ENCODE measurements at places on chromosomes 11 and 22. TPM values are rescaled to one million over a fixed set of nuclear protein-coding genes. Genes with fewer than 3 reads are reported as not detected.

The SLC22A9 gene
- total RNA-seq: not detected

The OR52A1 gene
- not detected for total RNA-seq

The SCN2B gene
- not detected for total RNA-seq

The GUCY1A2 gene
- total RNA-seq: under 0.01 TPM

The KLHL35 gene
- total RNA-seq: 2.4 TPM

DNA sequence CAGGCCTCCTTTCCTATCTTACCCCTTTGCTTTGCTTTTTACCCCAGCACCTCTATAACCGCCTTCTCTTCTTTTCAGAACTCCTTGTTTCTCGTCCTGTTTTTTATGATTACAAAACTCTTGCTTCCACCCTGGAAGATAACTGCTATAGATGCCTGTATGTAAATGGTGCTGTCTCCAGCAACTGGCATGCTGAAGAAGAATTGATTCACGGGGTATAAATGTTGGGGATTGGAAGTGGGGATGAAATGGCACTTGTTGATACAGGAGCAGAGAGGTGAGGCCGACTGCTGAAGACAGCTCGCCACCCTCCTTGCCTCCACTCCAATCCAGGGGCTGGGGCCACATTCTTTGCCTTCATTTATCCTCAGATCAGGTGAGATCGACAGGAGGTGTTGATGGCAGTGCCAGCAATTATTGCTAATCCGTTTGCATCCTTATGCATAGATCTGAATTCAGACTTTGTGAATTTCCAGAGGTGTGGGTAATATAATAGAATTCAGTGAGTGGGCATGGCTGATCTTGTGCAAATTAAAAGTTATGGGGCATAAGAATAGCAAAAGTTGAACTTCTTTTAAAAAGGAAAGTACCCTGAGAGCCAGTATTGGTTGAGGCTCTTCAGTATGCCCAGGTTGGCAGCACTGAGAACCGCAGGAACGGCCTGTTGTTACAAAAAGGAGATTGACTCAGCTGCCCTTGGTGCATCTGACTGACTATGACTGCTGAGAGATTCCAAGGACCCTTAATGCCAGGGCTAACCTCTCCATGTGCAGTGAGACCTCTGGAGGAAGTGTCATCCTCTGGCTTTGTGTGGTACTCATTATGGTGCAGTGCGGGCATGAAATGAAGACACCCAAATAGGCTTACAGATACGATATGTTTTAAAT, 5.3 kb downstream of the NEAT1 start:
- peak; percentile 75 for DNase-seq

- no peak for DNase-seq
These were observed 282.1 kb downstream of the MIAT start for GRCh38 chr22:26939466-26939865.

DNA sequence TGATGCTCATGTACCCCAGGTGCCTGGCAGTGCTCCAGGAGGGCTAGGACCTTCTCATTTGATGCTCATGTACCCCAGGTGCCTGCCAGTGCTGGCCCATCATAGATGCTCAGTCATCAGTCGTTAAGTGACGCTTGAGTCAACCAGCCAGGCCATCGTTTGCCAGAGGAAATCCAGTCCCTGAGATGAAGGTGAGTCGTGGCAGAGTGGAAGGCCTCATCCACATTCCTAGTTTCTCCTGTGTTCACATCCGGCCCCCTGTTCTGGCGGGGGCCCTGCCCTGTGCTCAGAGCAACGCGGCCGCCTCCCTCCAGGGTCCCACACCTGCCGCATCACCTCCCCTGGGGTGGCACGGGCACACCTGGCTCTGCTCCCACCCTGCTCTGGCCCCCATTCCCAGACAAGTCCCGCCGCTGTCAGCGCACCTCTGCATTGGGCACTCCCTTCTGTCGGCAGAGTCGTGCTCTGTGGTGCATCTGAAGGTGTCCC, 279.9 kb downstream of the BRD1 start:
- DNase-seq: no peak

DNA sequence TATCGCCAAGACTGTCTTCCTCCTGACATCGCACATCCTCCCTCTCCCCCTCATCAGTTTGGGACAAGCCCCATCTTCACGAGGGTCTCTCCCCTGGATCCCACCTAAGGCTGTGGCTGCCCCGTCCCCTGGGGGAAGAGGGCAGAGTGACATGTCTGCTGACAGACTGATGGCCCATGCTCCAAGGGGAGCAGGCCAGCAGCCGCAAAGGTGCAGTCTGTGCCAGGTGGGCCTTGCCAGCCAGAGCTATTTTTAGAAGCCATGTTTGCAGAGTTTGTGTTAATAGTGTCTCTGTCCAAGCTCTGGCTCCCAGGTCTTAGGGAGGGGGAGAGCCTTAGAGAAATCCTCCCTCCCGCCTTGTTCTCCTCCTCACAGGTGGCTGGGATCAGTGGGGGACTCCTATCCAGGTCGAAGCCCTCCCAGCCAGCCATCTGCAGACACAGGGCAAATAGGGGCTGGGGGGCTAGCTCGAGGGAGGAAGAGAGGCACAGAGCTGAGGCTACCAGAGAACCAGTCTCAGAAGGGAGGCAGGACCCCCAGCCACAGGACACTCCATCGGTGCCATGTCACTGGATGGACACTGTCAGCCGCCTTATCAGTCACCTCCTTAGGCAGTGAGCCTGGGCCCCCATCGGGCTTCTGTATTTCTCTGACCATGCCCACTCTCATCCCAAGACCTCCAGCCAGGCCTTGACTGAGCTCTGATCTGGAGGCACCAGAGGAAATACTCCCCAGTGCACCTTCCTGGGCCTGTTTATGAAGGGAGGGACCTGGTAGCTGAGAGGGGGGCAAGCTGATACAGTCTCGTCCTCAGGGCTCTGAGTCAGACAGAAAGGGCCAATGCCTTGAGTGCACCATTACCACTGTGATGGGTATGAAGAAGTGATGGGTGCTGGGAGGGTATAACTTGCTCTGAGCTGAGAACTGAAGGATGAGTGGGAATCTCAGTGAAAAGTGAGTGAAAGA, 49.3 kb downstream of the CHRDL2 start:
- no peak for DNase-seq

GRCh38 chr11:5631417-5631816, 6.6 kb downstream of the TRIM34 start:
- DNase-seq: no peak

DNA sequence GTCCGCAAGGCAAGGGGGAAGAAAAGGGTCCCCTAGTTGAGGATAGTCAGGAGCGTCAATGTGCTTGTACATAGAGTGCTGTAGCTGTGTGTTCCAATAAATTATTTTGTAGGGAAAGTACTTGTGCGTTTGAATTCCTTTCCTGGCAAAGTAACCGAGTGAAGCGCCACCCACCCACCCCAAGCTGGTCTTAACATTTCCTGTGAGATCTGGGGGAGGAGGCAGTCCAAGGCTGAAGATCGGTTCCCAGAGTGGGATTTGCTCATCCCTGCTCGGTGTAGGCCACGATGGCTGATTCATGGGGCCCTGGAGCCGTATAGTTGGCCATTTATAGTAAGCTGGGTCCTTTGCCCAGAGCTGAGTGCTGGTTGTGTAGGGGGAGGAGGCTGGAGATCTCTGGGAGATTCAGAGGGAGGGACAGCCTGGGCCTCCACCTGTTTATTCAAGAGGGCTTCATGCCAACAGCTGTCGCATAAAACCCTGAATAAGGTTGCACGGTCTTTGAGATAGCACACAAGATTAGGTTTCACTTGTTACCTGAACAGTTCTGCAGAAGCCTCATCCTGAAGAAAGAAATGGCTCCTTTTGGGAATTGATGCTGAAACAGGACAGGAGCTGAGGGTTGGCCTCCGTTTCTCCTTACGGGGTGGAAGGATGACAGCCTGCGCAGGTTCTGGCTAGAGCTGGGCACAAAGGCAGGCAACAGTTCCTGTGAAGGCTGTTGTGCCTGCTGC, 2.4 kb downstream of the ATF4 start:
- DNase-seq: no peak

Measured in dermis microvascular lymphatic vessel endothelial cell (primary cell).